Progenitor cell of endocrine pancreas (in vitro differentiated cells): ENCODE measurements at places on chromosomes 2 and 18. TPM values are rescaled to one million over a fixed set of nuclear protein-coding genes. Genes with fewer than 3 reads are reported as not detected.

Gene GCG
- total RNA-seq, result 92.9 and 128 TPM in 2 replicates

DNA sequence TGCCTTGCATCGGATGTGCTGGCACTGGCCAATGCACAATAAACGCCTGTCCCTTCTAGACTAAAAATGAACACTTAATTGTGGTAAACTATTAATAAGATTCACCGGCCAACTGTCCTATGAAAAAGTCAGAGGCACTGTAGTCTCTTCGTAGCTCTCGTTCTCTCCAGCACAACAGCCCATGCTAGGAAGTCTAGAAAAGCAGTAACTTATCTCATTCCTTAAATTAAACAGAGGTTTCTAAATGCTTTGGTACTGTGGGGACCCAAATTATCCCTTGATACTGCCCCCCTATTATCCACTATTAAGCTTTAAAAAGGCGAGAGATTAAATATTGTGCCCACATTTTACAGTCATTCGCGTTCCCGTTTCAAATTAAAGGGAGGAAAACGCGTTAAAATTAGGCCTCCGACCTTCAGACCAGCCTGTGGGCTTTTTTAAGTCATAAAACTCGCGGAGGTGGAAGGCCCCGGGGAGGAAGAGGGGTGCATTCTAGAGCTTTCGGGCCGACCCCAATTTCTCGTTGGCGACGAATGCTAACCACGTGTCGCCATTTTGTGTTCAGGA lies 1.5 kb upstream of the PCBP1 start:
- no peak for DNase-seq
- H3K4me1 ChIP-seq, result peaks cover 28% of the 10 kb centered on the region
- H3K4me3 ChIP-seq, result peak overlapping the region; percentile 98
- H3K27ac ChIP-seq, result peak overlapping the region; percentile 100
- no peaks in the 10 kb centered on the region for H3K27me3 ChIP-seq

- H3K27ac ChIP-seq, result no peak overlapping the region
- no peaks in the 10 kb centered on the region for H3K36me3 ChIP-seq
- H3K4me1 ChIP-seq, result peaks cover 21% of the 10 kb centered on the region
- DNase-seq, result no peak
- no peaks in the 10 kb centered on the region for H3K27me3 ChIP-seq
These were observed 52.3 kb upstream of the MGAT5 start for GRCh38 chr2:134201533-134201932.

Gene CTNNA2
- total RNA-seq, result 8.5 and 10.2 TPM in 2 replicates

Gene ZNF521
- total RNA-seq, result 39.1 and 41.4 TPM in 2 replicates

- DNase-seq, result no peak
- H3K27ac ChIP-seq, result no peak overlapping the region
- no peaks in the 10 kb centered on the region for H3K27me3 ChIP-seq
- H3K4me1 ChIP-seq, result peaks cover 9% of the 10 kb centered on the region
- H3K4me3 ChIP-seq, result no peak overlapping the region
- no peaks in the 10 kb centered on the region for H3K36me3 ChIP-seq
These were observed 89.0 kb downstream of the GREB1L start for GRCh38 chr18:21331065-21331464.

Gene PFN4
- 0.55 and 1.1 TPM in 2 replicates for total RNA-seq

DNA sequence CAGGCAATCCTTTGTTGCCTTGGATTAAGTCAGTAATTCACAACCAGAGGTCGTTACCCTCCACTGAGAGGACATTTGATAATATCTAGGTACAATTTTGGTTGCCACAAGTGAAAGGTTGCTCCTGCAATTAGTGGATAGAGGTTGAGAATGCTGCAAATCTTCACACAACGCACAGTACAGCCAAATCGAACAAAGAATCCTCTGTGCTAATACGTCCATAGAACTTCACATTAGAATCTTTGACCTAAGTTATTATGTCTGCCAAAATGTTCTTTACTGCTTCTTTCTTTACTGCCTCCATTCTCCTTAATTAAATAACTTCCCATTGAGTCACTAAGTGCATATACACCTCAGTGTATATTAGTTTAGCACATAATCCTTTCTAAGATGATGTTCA lies 879.5 kb downstream of the TRIB2 start:
- H3K4me3 ChIP-seq, result no peak overlapping the region
- no peak for DNase-seq
- no peak overlapping the region for H3K27ac ChIP-seq
- no peaks in the 10 kb centered on the region for H3K27me3 ChIP-seq
- H3K4me1 ChIP-seq, result no peaks in the 10 kb centered on the region
- no peaks in the 10 kb centered on the region for H3K36me3 ChIP-seq

- peak overlapping the region; percentile 86 for H3K27ac ChIP-seq
- DNase-seq, result no peak
- H3K27me3 ChIP-seq, result peaks cover 56% of the 10 kb centered on the region
- peak overlapping the region; percentile 78 for H3K4me3 ChIP-seq
These were observed 20.2 kb upstream of the TUBB6 start for GRCh38 chr18:12287684-12288402.

- peaks cover 15% of the 10 kb centered on the region for H3K4me1 ChIP-seq
- peaks cover 7% of the 10 kb centered on the region for H3K36me3 ChIP-seq
- DNase-seq, result no peak
- H3K4me3 ChIP-seq, result no peak overlapping the region
- H3K27ac ChIP-seq, result no peak overlapping the region
- H3K27me3 ChIP-seq, result no peaks in the 10 kb centered on the region
These were observed 2.6 kb upstream of the FAM136A start for GRCh38 chr2:70304498-70304897.

GRCh38 chr2:2014251-2014771 lies 270.0 kb upstream of the PXDN start:
- no peaks in the 10 kb centered on the region for H3K4me1 ChIP-seq
- H3K4me3 ChIP-seq, result no peak overlapping the region
- H3K36me3 ChIP-seq, result no peaks in the 10 kb centered on the region
- DNase-seq, result no peak

Gene NYAP2
- total RNA-seq, result 0.10 TPM in 1 of 2 replicates, not detected in the other

- no peaks in the 10 kb centered on the region for H3K27me3 ChIP-seq
- H3K27ac ChIP-seq, result no peak overlapping the region
- no peak for DNase-seq
- no peaks in the 10 kb centered on the region for H3K4me1 ChIP-seq
- no peak overlapping the region for H3K4me3 ChIP-seq
These were observed 180.3 kb downstream of the MYO5B start for GRCh38 chr18:50014606-50015005.

DNA sequence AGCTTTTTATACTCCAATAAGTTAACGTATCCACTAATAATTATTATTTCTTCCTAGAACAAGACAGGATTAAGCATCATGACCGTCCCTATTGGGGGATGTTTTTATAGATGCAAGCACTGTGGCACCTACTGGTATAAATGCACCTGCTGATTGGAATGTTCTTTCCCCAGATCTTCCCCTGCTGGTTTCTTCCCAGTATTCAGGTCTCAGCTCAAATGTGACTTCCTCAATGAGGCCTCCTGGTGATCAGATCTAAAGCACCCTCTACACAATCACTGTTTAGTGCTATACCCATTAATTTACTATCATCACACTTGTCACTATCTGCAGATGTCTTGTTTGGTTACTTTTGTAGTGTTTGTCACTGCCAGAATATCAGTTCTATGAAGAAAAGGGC lies 3.9 kb upstream of the TYMS start:
- no peak overlapping the region for H3K4me3 ChIP-seq
- H3K27ac ChIP-seq, result no peak overlapping the region
- H3K4me1 ChIP-seq, result peaks cover 1% of the 10 kb centered on the region
- H3K36me3 ChIP-seq, result no peaks in the 10 kb centered on the region
- no peak for DNase-seq

- peak; percentile 21 for DNase-seq
- no peak overlapping the region for H3K4me3 ChIP-seq
- peaks cover 7% of the 10 kb centered on the region for H3K27me3 ChIP-seq
- H3K27ac ChIP-seq, result no peak overlapping the region
These were observed 311.8 kb downstream of the LNPK start for GRCh38 chr2:175690113-175690837.

GRCh38 chr2:127330753-127331152 lies 36.8 kb upstream of the ERCC3 start:
- no peaks in the 10 kb centered on the region for H3K27me3 ChIP-seq
- DNase-seq, result no peak
- H3K4me1 ChIP-seq, result no peaks in the 10 kb centered on the region

GRCh38 chr2:53216805-53217204 lies 550.8 kb upstream of the CHAC2 start:
- H3K36me3 ChIP-seq, result no peaks in the 10 kb centered on the region
- H3K27me3 ChIP-seq, result no peaks in the 10 kb centered on the region
- H3K4me1 ChIP-seq, result no peaks in the 10 kb centered on the region

Gene SYT4
- 4.6 and 4.8 TPM in 2 replicates for total RNA-seq

DNA sequence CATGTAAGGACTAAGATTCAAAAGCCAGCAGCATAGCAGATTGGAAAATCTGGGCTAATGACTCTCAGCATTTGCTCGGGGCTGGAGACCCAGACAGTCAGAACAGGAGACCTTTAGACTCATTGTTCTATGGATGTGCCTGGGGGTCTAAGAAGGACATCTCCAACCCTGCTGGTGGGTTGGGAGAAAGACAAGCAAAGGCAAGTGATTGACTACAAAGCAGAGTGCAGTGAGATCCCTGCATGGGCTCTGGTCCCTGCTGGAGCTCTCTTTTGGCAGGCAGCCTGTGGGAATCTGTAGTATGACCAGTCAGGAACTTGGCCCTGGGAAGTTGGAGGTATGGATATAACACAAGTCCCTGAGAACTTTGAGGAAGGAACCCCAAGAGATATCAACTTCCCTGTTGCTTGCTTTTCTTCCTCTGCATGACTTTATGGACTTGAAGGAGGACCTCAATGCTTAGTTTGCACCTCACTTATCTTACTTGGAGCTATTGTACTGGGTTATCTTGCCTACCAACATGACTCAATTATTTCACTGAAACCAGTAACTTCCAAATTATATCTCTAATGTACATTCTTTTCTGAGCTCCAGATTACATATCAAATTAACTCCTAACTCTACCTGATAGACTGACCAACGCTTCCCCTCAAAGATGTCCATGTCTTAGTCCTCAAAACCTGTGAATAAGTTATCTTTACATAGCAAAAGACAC lies 236.0 kb downstream of the CYRIA start:
- DNase-seq, result no peak
- H3K4me1 ChIP-seq, result peaks cover 37% of the 10 kb centered on the region
- peaks cover 33% of the 10 kb centered on the region for H3K27me3 ChIP-seq
- no peak overlapping the region for H3K4me3 ChIP-seq
- no peak overlapping the region for H3K27ac ChIP-seq

Gene BOLL
- total RNA-seq, result 0.22 and 0.51 TPM in 2 replicates

GRCh38 chr2:40556293-40556692 lies 104.4 kb upstream of the SLC8A1 start:
- H3K4me1 ChIP-seq, result peaks cover 1% of the 10 kb centered on the region
- H3K36me3 ChIP-seq, result no peaks in the 10 kb centered on the region
- DNase-seq, result no peak
- H3K4me3 ChIP-seq, result no peak overlapping the region
- peaks cover 6% of the 10 kb centered on the region for H3K27me3 ChIP-seq

Gene GPR35
- total RNA-seq, result 5.8 and 6.5 TPM in 2 replicates

- H3K27me3 ChIP-seq, result peaks cover 13% of the 10 kb centered on the region
- no peak overlapping the region for H3K4me3 ChIP-seq
- H3K36me3 ChIP-seq, result no peaks in the 10 kb centered on the region
- H3K27ac ChIP-seq, result no peak overlapping the region
- H3K4me1 ChIP-seq, result no peaks in the 10 kb centered on the region
These were observed 96.4 kb downstream of the EN1 start for GRCh38 chr2:118750959-118751565.

GRCh38 chr18:40546875-40547274 lies 1408.2 kb upstream of the PIK3C3 start:
- no peaks in the 10 kb centered on the region for H3K27me3 ChIP-seq
- no peak overlapping the region for H3K27ac ChIP-seq
- H3K36me3 ChIP-seq, result no peaks in the 10 kb centered on the region
- no peak overlapping the region for H3K4me3 ChIP-seq
- H3K4me1 ChIP-seq, result no peaks in the 10 kb centered on the region

- H3K4me1 ChIP-seq, result peaks cover 29% of the 10 kb centered on the region
- no peaks in the 10 kb centered on the region for H3K27me3 ChIP-seq
- peak; percentile 5 for DNase-seq
- H3K36me3 ChIP-seq, result peaks cover 7% of the 10 kb centered on the region
- H3K4me3 ChIP-seq, result no peak overlapping the region
These were observed 8.4 kb downstream of the ITM2C start for GRCh38 chr2:230872968-230873660.

GRCh38 chr2:120867290-120868241 lies 131.9 kb downstream of the GLI2 start:
- no peak overlapping the region for H3K27ac ChIP-seq
- H3K36me3 ChIP-seq, result no peaks in the 10 kb centered on the region
- peaks cover 10% of the 10 kb centered on the region for H3K4me1 ChIP-seq
- no peak overlapping the region for H3K4me3 ChIP-seq
- DNase-seq, result no peak
- peaks cover 84% of the 10 kb centered on the region for H3K27me3 ChIP-seq

DNA sequence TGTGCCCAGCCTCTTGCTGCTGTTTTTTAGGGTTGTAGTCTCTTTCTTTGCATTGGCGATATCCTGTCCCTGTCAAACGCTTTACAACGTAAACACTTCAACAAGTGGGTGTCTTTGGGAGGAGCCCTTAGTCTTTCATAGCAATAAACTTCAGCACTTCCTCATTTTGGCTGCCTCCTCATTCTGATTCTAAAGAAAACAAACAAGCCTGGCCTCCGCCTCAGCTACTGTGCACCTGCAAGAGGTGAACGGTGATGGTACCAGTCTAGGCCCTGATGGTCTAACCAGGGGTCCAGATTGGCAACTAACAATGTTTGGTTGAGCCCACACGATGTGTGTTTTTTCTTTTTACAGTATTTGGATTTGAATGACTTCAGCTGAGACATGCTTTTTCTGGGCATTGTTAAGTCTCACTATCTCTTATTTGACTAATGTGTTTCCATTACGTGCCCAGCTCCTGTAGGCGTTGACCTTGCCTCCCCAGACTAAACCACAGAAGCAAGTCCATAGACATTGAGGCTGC lies 53.2 kb upstream of the CUL3 start:
- no peak overlapping the region for H3K27ac ChIP-seq
- H3K4me3 ChIP-seq, result no peak overlapping the region
- peaks cover 5% of the 10 kb centered on the region for H3K4me1 ChIP-seq
- no peaks in the 10 kb centered on the region for H3K36me3 ChIP-seq

DNA sequence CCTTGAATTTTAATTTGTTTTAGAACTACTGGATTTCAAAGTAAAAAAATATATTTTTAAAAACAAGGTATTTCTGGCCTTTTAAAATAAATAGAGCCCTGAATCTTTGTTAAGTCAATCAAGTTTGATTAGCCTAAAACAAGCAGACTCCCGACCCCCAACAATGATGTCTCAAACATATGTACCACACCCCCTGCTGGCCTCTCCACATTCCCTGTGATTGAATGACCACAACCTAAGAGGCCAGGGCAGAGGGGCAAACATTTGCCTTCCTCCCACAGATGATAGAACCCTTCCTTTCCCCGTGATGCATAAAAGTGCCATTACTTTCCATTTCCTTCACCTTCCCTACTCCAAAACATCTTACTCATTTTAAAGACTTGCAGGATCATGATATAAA lies 130.9 kb downstream of the STK39 start:
- no peak overlapping the region for H3K27ac ChIP-seq
- peaks cover 17% of the 10 kb centered on the region for H3K36me3 ChIP-seq
- H3K4me1 ChIP-seq, result peaks cover 5% of the 10 kb centered on the region

Gene NTSR2
- total RNA-seq, result not detected in 2 replicates

GRCh38 chr2:175823002-175823706 lies 178.9 kb downstream of the LNPK start:
- H3K4me1 ChIP-seq, result no peaks in the 10 kb centered on the region
- H3K27me3 ChIP-seq, result peaks cover 9% of the 10 kb centered on the region
- DNase-seq, result no peak
- H3K36me3 ChIP-seq, result no peaks in the 10 kb centered on the region
- no peak overlapping the region for H3K27ac ChIP-seq
- no peak overlapping the region for H3K4me3 ChIP-seq

GRCh38 chr18:45838302-45839070 lies 13.0 kb downstream of the SIGLEC15 start:
- H3K27ac ChIP-seq, result no peak overlapping the region
- H3K36me3 ChIP-seq, result peaks cover 1% of the 10 kb centered on the region
- peaks cover 41% of the 10 kb centered on the region for H3K4me1 ChIP-seq
- DNase-seq, result no peak
- no peak overlapping the region for H3K4me3 ChIP-seq
